T-helper 2 cell (primary cell): ENCODE measurements at places on chromosomes 13 and 19.

DNA sequence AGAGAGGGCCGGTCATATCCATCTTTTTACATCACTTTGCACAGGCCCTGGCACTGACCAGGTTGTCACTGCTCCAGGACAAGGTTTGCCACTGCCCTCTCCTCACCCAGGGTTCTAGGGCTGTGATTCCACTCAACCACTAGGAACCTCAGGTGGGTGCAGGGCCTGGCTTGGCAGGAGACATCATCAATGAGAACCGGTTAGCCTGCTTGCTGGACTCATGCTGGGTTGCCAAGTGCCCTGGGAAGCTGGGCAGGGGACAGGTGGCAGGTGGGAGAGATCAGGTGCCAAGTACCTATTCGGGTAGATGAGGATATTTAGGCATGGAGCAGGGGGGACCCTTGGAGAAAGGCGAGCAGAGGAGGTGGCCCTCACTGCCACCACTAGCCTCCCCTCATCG lies 4.2 kb upstream of the CERS4 start:
- no peak for DNase-seq

GRCh38 chr19:45162608-45163143 lies 1.9 kb upstream of the NKPD1 start:
- DNase-seq, result no peak

DNA sequence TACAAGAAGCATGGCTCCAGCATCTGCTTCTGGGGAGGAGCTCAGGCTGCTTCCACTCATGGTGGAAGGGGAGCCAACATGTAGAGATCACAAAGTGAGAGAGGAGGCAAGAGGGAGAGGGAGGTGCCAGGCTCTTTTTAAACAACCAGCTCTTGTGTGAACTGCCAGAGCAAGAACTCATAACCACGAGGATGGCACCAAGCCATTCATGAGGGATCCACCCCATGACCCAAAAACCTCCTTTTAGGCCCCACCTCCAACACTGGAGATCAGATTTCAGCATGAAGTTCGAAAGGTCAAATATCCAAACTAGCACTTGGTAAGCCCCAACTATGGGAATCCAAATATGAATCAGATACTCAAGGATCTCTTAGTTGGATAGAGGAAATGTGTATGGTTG lies 131.2 kb downstream of the RXFP2 start:
- no peak for DNase-seq

- peak; percentile 94 for DNase-seq
These were observed at the start of gene SCGB2B2 for GRCh38 chr19:34676697-34677385. Gene SCGB2B2 (minus strand): TSS chr19:34677159. CDS start chr19:34594563, 82,596 bp downstream.

DNA sequence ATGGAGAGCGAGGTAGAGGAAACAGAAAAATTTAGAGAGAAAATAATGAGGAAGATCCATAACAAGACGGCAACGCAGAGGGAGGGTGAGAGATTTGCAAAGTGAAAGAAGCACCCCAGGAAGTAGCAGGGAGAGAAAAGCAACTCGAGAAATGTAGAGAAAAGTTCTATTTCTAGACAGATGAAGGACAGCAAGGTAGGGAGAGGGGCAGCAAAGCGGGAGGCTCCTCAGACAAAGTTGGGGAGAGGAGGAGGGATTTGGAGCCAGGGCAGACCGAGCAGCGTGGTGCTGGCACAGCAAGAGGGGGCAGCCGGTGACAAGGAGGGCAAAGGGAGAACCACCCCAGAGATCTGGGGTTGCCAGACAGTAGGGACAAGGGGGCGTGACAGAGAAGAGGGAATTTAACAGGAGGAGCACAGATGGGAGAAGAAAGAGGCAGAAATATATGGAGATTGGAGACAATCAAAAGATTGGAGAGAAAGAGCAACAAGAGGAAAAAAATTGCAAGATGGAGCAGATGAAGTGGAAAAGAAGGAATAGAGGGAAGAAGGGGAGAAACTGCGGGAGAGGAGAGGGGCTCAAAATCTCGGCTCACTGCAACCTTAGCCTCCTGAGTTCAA lies 989 bp downstream of the ZNF766 start:
- DNase-seq, result no peak

DNA sequence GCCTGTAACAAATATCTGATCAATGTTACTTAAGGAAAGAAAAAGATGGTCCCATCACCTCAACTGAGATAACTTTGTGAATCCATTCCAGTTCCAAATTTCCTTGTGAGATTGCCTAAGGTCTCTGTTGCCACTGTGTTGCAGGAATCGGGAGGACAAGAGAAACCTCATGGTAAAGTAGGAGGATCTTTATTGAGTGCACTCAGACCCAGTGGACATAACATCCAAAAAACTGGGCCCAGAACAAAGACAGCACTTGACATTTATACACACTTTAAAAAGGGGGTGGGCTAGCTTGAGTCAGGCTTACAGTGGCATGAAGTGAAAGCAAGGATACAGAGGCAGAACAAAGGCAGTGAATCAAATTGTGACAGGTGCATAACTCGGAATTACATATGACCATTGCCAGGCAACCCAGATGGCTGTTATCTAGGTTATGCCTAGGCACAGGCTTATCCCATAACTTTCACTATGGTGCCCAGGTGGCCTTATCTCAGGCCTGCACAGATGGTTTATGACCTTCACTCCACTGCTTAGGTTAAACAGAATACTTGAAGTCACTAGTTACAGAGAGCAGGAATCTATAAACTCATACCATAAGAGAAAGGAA lies 459.4 kb upstream of the PCDH20 start:
- DNase-seq, result no peak

DNA sequence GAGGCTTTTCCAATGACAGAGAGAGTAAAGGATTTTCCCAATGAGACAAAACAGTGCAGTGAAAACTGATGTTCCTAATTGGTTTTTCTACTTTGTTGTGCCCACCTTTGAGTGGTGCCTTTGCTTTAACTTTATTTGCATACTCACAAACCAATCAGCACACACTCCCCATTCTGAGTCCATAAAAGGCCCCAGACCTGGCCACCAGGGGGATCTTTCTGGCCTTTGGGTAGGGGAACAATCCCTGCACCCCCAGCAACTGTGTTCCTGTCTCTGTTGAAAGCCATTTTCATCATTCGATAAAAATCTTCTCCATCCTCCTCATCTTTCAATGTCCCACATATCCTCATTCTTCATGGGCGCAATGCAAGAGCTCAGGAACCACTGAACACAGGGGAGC lies 252.8 kb downstream of the B3GLCT start:
- DNase-seq, result no peak

DNA sequence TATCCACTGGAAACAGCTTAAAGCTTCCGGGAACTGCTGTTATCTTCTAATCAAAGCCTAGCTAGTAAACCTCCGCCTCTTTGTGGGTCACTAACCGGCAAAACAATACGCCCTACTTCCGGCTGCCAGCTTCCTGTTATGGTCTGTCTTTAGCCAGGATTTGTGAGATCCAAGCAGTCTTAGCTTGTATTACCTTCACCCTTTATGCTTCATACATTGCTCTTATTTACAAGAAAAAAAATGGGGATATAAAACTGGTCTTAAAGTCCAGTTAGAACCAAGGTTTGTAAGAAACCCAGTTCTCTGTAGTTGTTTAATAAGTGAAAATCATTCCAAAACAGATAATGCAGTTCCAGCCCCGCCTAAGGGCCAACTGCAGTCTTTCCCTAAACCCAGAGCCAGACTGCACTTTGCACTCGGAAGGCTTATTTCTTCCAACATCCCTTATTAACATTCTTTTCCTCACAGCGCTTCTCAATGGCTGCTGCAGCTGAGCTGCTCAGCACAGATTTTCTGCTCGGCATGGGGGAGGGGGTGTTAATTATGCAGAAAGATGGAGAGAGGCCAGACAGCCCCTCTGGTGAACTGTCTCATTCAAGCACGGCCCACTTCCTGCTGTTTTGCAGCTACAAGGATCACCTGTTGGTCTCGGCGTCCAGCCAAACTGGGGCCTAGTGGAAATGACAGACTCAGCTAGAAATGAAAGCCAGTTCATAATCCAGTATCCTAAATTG lies 368.4 kb downstream of the KLF12 start:
- peak; percentile 21 for DNase-seq

- no peak for DNase-seq
These were observed 2.8 kb downstream of the NACC1 start for GRCh38 chr19:13120817-13121216.

DNA sequence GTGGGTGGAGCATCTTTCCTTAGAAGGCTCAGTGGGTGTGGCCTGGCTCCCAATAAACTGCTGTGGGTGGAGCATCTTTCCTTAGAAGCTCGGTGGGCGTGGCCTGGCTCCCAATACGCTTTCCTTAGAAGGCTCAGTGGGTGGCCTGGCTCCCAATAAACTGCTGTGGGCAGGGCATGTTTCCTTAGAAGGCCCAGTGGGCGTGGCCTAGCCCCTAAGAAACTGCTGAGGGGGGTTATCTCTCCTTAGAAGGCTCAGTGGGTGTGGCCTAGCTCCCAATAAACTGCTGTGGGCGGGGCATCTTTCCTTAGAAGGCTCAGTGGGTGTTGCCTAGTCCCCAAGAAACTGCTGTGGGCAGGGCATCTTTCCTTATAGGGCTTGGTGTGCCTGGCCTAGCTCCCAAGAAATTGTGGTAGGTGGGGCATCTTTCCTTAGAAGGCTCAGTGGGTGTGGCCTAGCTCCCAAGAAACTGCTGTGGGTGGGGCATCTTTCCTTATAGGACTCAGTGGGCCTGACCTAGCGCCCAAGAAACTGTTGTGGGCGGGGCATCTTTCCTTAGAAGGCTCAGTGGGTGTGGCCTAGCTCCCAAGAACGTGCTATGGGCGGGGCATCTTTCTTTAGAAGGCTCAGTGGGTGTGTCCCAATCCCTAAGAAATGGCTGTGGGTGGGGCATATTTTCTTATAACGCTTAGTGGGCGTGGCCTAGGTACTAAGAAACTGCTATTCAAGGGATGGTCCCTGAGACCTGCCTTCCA lies 10.3 kb downstream of the HSH2D start:
- no peak for DNase-seq

DNA sequence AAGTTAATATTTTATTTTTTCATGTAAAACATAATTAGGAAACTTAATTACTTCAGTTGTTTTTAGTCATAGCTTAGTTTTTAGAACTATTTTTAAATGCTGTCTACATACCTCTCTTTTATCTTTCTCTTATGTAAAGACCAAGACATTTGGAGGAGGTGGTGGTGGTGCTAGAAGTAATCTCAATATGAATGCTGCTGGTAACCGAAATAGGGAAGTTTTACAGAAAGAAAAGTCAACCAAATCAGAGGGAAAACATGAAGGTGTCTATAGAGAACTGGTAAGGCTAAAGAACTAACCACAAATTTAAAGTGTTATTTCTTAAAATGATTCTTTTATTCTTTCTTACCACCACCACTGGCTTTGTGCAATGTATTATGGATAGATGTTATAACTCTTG lies 97.3 kb downstream of the TDRD3 start:
- no peak for DNase-seq

DNA sequence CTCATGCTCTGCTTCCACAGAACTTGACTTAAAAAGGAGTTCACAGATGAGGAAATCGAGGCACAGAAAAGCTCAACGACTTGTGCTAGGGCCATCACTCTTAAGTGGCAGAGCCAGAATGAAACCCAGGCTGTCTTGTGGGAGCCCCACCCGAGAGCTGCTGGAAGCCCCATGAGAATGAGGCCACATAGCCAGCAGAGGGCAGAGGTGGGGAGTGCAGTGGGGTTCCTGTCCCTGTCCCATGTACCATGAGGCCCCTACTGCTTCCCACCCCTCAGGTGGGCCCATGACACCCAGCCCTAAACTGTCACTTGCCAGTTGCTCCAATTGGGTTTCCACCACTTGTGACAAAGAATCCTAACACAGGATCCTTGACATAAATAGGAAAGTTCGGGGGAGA lies 175.9 kb downstream of the IRS2 start:
- DNase-seq, result no peak

- DNase-seq, result no peak
These were observed 176.4 kb downstream of the FLT1 start for GRCh38 chr13:28318496-28318895.

DNA sequence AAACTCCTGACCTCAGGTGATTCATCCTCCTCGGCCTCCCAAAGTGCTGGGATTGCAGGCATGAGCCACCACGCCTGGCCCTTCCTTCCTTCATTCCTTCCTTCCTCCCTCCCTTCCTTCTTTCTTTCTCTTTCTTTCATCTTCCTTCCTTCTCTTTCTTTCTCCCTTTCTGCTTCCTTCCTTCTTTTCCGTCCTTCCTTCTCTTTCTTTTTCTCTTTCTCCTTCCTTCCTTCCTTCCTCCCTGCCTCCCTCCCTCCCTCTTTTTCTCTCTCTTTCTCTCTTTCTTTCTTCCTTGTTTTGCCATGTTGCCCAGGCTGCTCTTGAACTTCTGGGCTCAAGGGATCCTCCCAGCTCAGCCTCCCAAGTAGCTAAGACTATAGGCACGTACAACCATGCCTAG lies 36.5 kb upstream of the MUC16 start:
- no peak for DNase-seq

DNA sequence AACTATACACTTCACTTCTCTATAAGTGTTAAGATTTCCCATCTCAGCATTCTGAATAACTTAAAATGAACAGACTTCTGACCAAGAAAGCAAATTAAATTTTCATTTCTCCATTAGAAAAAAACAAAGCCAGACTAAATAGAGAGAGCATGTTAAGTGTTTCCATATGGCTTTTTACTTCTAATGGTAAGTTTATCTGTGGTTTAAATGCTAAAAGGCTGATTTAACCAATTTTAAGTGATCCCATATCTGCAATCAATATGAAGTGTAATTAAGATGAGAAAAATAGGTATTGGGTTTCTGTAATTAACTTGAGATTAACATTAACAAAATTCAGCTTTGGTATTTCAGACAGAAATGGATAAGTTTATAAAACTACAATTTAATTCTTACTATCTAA lies 107.8 kb downstream of the ELF1 start:
- no peak for DNase-seq

DNA sequence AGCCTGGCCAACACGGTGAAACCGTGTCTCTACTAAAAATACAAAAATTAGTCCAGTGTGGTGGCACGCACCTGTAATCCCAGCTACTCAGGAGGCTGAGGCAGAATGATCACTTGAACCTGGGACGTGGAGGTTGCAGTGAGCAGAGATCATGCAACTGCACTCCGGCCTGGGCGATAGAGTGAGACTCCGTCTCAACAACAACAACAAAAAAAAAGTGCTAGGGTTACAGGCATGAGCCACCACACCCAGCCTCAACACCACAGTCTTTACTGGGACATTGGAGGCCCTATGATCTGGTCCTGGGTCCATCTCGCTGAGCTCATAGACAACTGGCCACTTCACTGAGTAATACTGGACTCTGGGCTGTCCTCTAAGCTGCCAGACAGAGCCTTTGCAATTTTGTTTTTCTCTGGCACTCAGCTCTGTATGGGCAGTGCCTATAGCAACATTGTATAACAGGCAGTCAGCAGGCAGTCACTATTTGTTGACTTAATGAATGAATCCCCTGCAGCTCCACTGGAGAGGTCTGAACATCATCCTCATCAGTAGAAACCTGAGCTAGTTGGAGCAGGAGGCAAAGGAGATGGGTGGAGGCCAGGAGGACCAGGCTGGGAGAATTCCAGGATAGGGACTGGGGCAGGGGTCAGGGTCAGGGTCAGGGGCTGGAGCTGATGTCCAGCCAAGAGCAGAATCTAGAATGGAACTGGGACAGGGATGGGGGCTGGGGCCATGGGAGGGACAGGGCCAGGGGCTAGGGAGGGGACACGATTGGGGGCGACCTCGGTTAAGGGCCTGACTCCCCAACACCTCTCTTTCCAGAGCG lies 8.1 kb downstream of the BLOC1S3 start:
- DNase-seq, result no peak
